A673 (cell line): ENCODE measurements at places on chromosomes 5 and 9. TPM values are rescaled to one million over a fixed set of nuclear protein-coding genes. Genes with fewer than 3 reads are reported as not detected.

HTR4 gene
- total RNA-seq, result not detected in 2 replicates

DNA sequence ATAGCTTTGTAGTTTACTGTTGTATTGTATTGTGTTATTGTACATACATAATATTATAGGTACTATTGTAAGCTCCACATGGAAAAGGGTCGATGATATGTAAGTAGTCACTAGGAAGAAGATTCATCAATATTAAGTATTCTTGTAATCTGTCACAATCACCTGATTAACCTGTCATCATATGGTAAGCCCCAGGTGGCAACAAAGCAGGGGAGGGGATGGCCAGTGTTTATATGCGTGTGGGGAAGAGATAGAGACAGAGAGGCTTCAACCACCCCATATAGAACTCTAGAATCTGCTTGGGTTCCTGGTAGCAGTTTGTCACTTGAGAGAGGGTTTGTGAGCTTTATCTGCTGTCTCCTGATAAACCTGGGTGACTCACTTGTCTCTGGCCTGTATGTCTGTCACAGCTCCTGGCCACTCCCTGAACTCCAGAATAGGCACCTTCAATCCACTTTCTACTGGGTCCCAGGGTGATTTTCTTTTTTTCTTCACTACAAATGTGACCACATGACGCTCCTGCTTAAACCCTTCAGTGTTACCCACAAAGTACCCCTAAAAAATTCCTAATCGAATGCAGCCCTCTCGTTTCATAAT, 48.9 kb upstream of the CPEB4 start:
- no peak for DNase-seq
- no peaks in the 10 kb centered on the region for H3K27me3 ChIP-seq
- H3K27ac ChIP-seq, result no peak overlapping the region
- no peak overlapping the region for H3K4me3 ChIP-seq

- peak; percentile 97 for DNase-seq
- H3K36me3 ChIP-seq, result no peaks in the 10 kb centered on the region
- no peaks in the 10 kb centered on the region for H3K27me3 ChIP-seq
- peak overlapping the region; percentile 93 for H3K27ac ChIP-seq
- H3K4me3 ChIP-seq, result no peak overlapping the region
Measured at GRCh38 chr5:38725371-38725865, 120.4 kb upstream of the OSMR start.

DNA sequence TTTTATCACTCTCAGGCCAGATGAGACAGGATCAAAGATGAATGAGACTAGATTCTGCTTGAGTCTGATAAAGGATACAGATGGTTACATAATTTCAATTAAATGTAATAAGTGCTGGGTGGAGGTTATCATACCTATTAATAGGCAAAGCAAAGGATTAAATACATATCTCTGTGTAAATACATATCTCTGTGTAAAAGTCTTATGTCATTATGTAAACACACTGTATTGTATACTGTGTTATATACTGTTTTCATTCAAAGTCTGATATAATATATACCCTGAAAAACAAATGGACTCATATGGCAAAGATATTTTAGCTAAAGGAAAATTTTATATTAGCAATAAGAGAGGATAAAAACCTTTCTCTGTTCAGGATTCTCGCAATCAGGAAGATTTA, 605.8 kb upstream of the PTGER4 start:
- H3K27ac ChIP-seq, result no peak overlapping the region
- DNase-seq, result no peak
- H3K36me3 ChIP-seq, result no peaks in the 10 kb centered on the region
- no peak overlapping the region for H3K4me3 ChIP-seq
- H3K27me3 ChIP-seq, result no peaks in the 10 kb centered on the region

DNA sequence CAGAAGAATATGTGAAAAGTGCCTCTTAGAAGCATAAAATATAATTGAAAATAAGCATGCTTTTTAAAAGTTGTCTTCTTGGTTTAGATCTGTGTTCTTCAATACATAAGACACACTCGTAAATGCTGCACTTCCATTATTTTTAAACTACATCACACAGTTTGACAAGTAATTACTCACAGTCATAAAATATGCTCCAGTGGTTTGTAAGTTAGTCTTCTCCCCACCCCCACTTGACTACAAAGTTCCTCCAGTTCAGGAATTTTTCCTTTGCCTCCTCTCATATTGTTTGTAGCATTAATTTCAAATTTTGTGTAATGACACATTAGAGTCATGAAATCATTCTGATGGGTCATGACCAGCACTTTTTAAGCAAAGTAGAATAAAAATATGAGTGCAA, 60.3 kb upstream of the PTGER4 start:
- DNase-seq, result no peak
- no peaks in the 10 kb centered on the region for H3K4me1 ChIP-seq
- H3K27me3 ChIP-seq, result no peaks in the 10 kb centered on the region
- H3K4me3 ChIP-seq, result no peak overlapping the region

DNA sequence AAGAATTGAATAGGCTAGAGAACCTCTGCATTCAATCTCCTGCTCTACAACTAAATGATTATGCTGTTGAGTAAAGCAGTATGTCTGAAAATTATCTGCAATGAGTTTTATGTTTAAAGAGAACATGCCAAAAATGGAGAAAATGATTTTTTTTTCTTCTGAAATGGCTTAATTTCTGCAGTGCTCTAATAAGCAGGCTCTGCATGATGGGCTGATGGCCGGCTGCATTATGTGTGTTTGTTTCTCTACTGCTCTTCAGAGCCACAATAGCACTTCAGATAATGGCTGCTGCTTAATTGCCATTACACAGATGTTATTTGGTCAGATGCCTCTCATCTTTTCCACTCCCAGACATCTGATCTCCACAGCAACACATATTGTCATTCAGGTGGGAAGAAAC, 286.4 kb upstream of the DMAC1 start:
- H3K4me3 ChIP-seq, result no peak overlapping the region
- no peak for DNase-seq
- no peak overlapping the region for H3K27ac ChIP-seq
- H3K36me3 ChIP-seq, result no peaks in the 10 kb centered on the region

DNA sequence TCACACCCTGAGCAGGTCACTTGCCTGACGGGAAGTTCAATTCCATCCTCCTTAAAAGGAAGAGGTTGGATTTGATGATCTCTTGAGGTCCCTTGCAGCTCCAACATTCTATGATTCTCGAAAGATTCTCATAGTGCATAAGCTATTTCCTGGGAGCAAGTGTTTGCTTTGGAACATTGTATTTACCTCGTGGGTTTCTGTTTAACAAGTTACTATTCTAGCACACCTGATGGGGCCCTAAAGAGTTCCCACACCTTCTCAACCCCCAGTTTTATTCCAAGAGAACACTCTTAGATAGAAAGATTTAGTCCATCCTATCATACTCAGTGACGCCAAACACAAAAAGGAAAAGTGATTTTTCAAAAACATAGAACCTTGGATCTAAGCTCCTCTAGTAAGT, 23.4 kb downstream of the NR4A3 start:
- no peak overlapping the region for H3K4me3 ChIP-seq
- H3K4me1 ChIP-seq, result no peaks in the 10 kb centered on the region
- no peaks in the 10 kb centered on the region for H3K36me3 ChIP-seq
- no peaks in the 10 kb centered on the region for H3K27me3 ChIP-seq
- H3K27ac ChIP-seq, result no peak overlapping the region

DNA sequence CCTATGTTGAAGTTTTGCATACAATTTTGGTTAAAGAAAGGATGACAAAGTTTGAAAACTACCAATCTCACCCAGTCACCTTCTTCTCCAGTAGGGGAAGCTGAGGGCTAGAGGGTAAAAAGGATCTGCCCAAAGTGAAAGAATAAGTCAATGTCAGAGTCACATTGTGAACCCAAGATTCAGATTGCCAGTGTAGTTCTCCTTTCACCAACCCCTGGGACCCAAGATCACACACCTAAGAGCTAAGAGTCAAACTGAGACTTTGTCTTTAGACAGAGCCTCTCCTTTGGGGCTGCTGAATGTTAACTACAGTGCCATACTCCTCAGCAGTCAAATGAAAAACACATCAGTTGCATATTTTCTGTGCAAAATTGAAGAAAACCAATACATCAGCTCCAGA, 210.6 kb downstream of the ATP10B start:
- H3K27me3 ChIP-seq, result peaks cover 41% of the 10 kb centered on the region
- no peak overlapping the region for H3K4me3 ChIP-seq
- no peaks in the 10 kb centered on the region for H3K36me3 ChIP-seq
- no peaks in the 10 kb centered on the region for H3K4me1 ChIP-seq
- no peak for DNase-seq
- no peak overlapping the region for H3K27ac ChIP-seq

GRCh38 chr5:176778921-176779465, 31.4 kb upstream of the UNC5A start:
- no peak overlapping the region for H3K27ac ChIP-seq
- no peaks in the 10 kb centered on the region for H3K27me3 ChIP-seq
- no peak overlapping the region for H3K4me3 ChIP-seq
- H3K4me1 ChIP-seq, result no peaks in the 10 kb centered on the region
- DNase-seq, result no peak

- no peak overlapping the region for H3K4me3 ChIP-seq
- H3K27me3 ChIP-seq, result no peaks in the 10 kb centered on the region
- H3K4me1 ChIP-seq, result no peaks in the 10 kb centered on the region
- H3K27ac ChIP-seq, result no peak overlapping the region
Measured at GRCh38 chr9:3993773-3994172, 306.1 kb downstream of the GLIS3 start.

KLF4 gene
- total RNA-seq, result 0.28 and 0.49 TPM in 2 replicates

ANXA1 gene
- 338 and 430 TPM in 2 replicates for total RNA-seq

DNA sequence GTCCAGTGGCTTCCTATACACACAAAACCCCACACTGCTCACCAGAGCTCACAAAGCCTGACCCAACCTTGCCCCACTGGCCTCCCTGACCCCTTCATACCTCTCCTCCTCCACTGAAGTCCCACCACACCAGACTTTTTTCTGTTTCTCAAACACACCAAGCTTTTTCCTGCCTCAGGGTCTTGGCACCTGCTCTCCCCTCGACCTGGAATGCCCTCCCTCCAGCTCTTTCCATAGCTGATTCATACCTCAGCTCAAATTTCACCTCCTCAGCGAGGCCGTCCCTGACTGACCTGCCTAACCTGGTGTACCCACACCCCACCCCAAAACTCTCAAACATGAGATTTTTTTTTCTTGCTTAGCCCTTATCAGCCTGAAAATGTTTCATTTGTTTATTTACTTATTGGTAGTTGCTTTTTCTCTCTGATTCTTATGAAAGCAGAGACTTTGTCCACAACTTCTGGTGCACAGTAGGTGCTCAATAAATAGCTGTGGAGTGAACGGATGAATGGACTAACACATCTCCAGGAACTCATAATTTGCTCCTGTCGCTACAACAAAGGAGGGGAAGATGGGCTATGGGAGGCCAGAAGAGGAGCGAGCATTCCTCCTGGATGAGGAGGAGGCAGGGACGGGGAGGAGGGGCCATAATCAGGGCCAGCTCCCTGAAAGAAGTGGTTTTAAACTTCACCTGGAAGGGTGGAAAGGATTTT, 84.3 kb downstream of the SH3TC2 start:
- no peak overlapping the region for H3K4me3 ChIP-seq
- H3K27me3 ChIP-seq, result no peaks in the 10 kb centered on the region
- DNase-seq, result no peak

PCDHGA4 gene
- total RNA-seq, result 2.9 and 3.5 TPM in 2 replicates

GRCh38 chr9:3511551-3511950, 14.2 kb downstream of the RFX3 start:
- H3K27ac ChIP-seq, result peak overlapping the region; percentile 28
- H3K4me1 ChIP-seq, result peaks cover 78% of the 10 kb centered on the region
- no peaks in the 10 kb centered on the region for H3K36me3 ChIP-seq
- DNase-seq, result peak; percentile 27

GRCh38 chr5:135718151-135718550, 116.3 kb upstream of the SLC25A48 start:
- DNase-seq, result no peak
- no peak overlapping the region for H3K27ac ChIP-seq
- H3K27me3 ChIP-seq, result no peaks in the 10 kb centered on the region
- H3K4me1 ChIP-seq, result peaks cover 7% of the 10 kb centered on the region
- H3K36me3 ChIP-seq, result no peaks in the 10 kb centered on the region
- H3K4me3 ChIP-seq, result no peak overlapping the region

C5orf63 gene
- 2.2 and 5.4 TPM in 2 replicates for total RNA-seq

- no peaks in the 10 kb centered on the region for H3K27me3 ChIP-seq
- no peak overlapping the region for H3K27ac ChIP-seq
- DNase-seq, result no peak
- H3K4me1 ChIP-seq, result no peaks in the 10 kb centered on the region
- H3K36me3 ChIP-seq, result no peaks in the 10 kb centered on the region
Measured at GRCh38 chr5:92455011-92455410, 1071.9 kb upstream of the ARRDC3 start.

GRCh38 chr9:371349-371748, 156.7 kb downstream of the DOCK8 start:
- peaks cover 53% of the 10 kb centered on the region for H3K27me3 ChIP-seq
- H3K27ac ChIP-seq, result no peak overlapping the region
- no peak overlapping the region for H3K4me3 ChIP-seq
- no peak for DNase-seq

DNA sequence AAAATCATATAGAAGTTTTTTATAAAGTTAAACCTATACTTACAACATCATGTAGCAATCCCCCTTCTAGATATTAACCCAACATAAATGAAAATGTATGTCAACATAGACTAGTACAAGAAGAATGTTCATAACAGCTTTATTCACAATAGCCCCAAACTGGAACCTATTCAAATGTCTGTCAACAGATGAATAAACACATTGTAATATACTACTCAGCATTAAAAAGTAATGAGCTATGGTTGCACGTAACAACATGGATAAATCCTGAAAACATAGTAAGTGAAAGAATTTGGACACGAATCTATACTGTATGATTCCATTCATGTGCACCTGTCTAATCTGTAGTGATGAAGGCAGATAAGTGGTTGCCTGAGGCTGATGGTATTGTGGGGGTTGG, 73.9 kb downstream of the CSNK1G3 start:
- H3K27ac ChIP-seq, result no peak overlapping the region
- H3K4me3 ChIP-seq, result no peak overlapping the region
- H3K4me1 ChIP-seq, result peaks cover 11% of the 10 kb centered on the region
- H3K27me3 ChIP-seq, result no peaks in the 10 kb centered on the region
- DNase-seq, result no peak

HDAC3 gene
- 93.1 and 109 TPM in 2 replicates for total RNA-seq

DNA sequence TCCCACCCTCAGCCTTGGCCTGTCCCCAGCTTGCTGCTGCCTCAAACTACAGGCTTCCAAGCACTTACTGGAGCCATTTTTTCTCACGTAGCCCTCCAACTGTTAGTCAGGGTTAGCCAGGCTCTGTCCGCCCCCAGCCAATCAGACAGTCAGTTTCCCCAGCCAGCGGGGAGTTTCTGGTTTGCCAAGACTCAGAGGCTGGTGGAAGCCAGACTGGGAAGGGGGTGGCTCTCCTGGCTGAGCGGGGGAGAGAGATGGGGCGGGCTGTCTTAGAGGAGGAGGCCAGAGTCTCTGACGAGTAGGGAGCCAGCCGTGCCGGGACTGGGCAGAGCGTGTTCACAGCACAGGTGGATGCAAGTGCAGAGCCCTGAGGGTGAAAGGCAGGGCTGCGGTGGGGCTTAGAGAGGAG, 15.3 kb downstream of the PROP1 start:
- H3K4me1 ChIP-seq, result no peaks in the 10 kb centered on the region
- peaks cover 31% of the 10 kb centered on the region for H3K27me3 ChIP-seq
- peak; percentile 34 for DNase-seq
- H3K27ac ChIP-seq, result no peak overlapping the region

DMRT3 gene
- total RNA-seq, result not detected in 2 replicates

- no peak overlapping the region for H3K4me3 ChIP-seq
- H3K36me3 ChIP-seq, result no peaks in the 10 kb centered on the region
Measured at GRCh38 chr9:89408628-89409101, 89.2 kb downstream of the SEMA4D start.
